ENCODE measurements at places on chromosomes 7 and 10.
A peak's percentile ranks its signal among the peaks of the same experiment; 100 is the strongest.

GRCh38 chr7:74083928-74084721, 521 bp downstream of the LIMK1 start:
- peak; percentile 31 for DNase-seq

DNA sequence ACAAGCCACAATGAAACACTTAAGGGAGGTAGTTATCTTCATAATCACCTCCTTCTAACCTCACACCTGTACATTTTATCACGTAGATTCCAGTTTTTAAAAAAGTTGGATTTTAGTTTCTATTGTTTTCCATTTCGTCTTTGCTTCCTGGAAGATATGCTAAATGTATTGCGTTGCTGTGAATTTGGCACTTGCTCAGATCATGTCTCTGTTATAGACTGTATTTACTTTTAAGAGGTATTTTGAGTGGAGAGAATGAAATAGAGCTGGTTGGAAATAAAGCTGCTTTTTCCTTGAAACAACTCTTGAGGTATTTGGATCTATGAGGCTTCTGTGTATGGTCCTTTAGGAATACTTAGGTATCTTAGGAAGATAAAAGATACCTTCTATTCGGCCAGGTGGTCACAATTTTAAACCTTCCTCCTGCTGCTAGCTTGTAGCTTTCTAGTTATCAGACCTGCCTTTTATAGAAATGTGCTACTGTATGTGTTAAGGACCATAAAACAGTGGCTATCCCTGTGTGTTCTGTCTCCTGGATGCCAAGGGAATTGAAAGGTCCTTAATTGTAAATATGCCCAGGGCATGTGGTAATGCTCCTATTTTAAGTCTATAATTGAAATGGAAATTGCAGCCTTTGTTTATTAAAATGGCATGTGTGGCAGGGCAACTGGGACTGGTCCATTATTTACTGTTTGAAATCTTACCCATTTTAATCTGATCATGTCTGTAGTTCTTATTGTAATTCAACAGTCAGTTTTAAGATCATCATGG, 147.7 kb downstream of the SND1 start:
- peak; percentile 8 for DNase-seq

DNA sequence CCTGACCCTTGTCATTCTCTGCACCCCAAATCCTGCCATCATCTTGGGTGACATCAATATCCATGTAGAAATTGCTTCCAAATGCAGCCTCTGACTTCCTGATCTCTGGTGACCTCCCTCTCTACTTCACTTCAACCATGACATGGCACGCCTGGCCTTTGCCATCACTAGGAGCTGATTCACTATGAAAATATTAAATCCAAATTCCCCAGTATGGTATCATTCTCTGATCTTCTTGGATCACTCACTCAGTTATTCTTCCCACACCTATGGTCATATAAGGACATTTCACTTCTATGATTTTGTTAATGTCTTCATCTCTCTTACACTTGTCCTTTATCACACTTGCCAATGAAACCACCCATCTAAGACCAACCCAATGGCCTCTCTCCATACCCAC, 73.7 kb upstream of the ODAD2 start:
- DNase-seq: peak; percentile 18

- DNase-seq: no peak
These were observed 107.9 kb downstream of the ODAD2 start for GRCh38 chr10:27890971-27891370.

- no peak for DNase-seq
These were observed 715.0 kb downstream of the AUTS2 start for GRCh38 chr7:70313271-70313670.

DNA sequence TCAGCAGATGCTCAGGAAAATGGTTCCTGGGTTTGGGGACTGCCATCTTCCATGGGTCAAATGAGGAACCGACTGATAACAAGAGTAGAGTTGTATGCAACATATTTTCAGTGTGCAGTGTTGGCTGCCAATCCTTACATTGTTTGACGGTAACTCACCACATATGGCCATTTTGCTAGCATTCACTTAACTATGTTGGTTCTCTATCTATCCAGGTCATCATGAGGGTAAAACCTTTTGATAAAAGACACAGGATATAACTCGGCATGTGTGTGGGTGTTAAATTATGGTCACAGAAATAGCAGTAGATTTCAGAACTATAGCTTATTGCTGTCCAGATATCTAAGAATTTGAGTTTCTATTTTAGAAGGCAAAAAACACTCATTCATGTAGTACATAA, 140.7 kb upstream of the AOAH start:
- DNase-seq: no peak

- no peak for DNase-seq
These were observed 448.1 kb downstream of the GATA3 start for GRCh38 chr10:8502573-8502972.

DNA sequence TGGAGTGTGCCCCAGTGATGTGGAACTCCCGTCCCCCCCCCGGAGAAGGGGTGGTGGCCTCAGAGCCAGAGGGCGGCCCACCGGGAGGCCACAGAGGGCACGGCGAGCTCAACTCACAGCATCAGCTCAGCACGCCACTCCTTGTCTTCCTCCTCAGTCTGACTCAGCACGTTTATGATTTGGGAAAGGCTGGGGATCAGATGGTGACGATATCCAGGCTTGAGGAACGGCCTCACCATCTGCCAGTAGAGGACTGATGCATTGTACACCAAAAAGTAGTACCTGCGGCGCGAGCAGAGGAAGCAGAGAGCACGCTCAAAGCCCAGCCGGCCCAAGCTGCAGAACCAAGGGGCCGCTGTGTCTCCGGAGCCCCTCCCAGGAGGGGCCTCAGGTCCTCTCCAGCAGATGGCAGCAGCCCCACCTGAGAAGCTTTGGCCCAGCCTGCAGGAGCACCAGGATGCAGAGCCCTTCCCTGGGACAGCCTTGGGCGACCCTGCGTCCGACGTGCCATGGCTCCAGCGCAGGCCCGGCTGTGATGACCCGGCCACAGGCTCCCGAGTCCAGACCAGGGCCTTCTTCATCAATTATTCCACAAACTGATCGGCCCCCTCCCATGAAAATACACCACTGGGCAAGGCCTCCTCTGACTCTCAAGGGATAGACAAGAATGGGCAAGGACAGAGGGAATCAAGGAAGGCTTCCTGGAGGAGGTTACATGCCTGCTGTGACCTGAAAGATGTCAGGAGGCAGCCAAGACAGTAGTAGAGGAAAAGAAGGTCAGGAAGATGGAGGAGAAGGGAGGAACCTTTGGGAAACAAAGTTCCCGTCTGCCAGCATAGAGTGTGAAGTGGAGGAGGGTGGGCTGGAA, 3.7 kb downstream of the CFAP46 start:
- no peak for DNase-seq

DNA sequence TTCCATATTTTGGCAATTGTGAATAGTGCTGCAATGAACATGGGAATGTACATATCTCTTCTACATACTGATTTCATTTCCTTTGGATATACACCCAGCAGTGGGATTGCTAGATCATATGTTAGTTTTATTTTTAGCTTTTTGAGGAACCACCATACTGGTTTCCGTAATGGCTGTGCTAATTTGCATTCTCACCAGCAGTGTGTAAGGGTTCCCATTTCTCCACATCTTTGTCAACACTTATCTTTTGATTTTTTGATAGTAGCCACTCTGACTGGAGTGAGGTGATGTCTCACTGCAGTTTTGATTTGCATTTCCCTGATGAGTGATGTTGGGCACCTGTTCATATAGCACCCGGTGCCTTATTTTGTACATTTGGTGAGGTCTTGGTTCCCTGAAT, 519.6 kb downstream of the REEP3 start:
- no peak for DNase-seq

DNA sequence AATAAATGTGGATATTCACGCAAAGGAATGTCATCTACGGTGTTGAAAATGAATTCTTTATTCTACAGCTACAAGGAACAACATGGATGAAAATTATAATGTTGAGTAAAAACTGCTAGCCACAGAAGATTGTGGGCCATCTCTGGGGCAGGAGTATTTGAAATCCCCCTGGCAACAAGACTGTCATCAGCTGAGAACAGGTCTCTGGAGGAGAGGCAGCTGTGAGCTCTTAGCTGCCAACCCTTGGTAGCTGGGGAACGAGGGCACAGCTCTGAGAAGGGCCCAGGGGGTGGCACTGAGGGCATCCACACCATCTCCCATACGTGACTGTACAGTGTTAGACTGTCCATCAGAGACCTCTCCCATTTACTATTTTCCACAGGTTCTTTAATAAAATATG, 340.1 kb upstream of the MGMT start:
- DNase-seq: no peak

GRCh38 chr7:43621729-43622448, 39.0 kb downstream of the STK17A start:
- DNase-seq: no peak

DNA sequence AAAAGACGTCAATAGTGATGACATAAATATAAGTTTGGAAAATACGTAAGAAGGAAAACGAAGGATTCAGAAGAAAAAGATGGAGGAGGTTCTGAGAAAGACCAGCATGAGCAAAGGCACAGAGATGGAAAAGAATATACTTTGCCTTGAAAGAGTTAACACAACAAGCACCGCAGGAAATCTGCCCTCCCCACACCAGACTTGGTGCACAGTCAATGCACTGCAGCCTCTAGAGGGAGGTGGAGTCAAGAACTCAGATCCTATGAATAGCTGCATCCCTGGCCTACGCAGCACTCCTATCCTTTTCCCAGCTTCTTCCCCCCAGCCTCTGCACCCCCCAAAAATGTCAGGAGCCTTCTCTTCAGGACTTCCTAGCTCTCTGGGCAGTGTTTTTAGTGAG, 1370.6 kb upstream of the LRRTM3 start:
- DNase-seq: no peak

- no peak for DNase-seq
These were observed 1349.3 kb upstream of the CELF2 start for GRCh38 chr10:9668411-9668810.

- DNase-seq: no peak
These were observed 198.0 kb upstream of the NEBL start for GRCh38 chr10:21095073-21095472.

- DNase-seq: peak; percentile 1
These were observed 129.6 kb downstream of the ATP6V0E2 start for GRCh38 chr7:150003304-150003810.

GRCh38 chr10:105797234-105797890, 1156.3 kb downstream of the SORCS3 start:
- no peak for DNase-seq

- DNase-seq: no peak
These were observed 9.0 kb upstream of the RHBDD2 start for GRCh38 chr7:75869776-75870379.

GRCh38 chr10:50604049-50604640, 19.6 kb downstream of the SGMS1 start:
- DNase-seq: peak; percentile 40

GRCh38 chr7:42218248-42218647, 18.8 kb downstream of the GLI3 start:
- DNase-seq: no peak

DNA sequence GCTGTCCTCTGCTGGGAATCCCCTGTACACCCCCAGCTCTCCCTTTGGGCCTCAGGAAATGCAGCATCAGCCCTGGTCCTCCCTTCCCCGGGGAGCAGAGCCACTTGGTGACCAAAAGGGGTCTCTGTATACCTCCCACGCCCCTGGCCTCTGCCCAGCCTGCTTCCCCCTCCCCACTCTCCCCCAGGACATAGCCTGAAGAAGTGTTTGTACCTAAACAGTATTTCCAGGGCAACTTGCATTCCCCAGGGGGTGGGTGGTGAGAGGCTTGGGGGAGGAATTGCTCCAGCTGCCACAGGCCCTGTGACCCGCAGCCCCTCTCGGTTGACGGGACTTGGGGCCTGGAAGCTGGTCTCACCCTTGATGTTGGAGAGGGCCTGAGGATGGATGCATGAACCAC, 39.3 kb downstream of the TMEM270 start:
- peak; percentile 78 for DNase-seq

DNA sequence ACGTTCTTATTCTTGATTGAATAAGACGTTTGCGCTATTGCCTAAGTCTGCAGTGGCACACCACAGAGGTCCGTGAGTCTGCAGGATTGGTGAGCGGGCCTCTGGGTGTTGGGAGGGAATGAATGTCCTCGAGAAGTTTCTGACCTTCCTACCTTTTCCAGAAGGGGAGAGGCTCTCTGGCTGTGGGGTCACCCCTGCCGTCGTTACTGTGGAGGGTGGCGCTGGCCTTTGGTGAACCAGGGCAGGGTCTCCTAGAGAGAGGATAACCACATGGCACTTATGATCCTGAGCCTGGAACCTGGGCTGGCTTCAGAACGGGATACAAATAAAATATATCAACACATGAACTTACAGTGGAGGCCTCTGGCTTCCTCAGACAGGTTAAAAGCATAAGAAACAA, 13.8 kb downstream of the IL15RA start:
- DNase-seq: no peak

- DNase-seq: no peak
These were observed 35.9 kb downstream of the INSIG1 start for GRCh38 chr7:155333346-155334234.

- no peak for DNase-seq
These were observed 473.0 kb upstream of the KLF6 start for GRCh38 chr10:4257939-4258465.

DNA sequence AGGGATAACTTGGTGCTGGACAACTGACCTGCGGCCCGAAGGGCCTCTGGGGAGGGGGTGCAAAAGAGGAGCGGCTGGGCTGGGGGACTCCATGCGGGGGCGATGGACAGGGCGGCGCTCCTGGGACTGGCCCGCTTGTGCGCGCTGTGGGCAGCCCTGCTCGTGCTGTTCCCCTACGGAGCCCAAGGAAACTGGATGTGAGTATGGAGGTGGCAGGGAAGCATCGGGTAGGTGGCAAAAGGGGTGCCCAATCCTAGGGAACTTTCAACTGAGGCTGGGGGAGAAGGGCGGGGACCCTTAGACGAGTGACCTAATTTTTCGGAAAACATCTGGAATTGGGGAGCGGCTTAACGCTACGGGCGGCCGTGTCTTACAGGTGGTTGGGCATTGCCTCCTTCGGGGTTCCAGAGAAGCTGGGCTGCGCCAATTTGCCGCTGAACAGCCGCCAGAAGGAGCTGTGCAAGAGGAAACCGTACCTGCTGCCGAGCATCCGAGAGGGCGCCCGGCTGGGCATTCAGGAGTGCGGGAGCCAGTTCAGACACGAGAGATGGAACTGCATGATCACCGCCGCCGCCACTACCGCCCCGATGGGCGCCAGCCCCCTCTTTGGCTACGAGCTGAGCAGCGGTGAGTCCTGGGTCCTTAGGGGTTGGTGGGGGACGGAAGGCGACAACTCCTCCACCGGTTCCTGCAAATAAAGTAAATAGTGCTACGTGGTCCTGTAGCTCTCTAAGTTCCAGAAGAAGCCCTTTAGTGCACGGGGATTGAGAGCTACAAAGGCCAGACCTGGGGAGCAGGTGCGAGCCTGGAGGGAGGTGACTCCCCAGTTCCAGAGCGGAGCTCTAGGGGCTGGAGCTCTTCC, 622 bp downstream of the WNT16 start:
- DNase-seq: no peak

GRCh38 chr10:89062861-89063260, 72.3 kb downstream of the FAS start:
- DNase-seq: peak; percentile 25

GRCh38 chr7:109226699-109227098, 657.0 kb downstream of the DNAJB9 start:
- no peak for DNase-seq

- DNase-seq: peak; percentile 24
These were observed 50.6 kb downstream of the NKX6-2 start for GRCh38 chr10:132735341-132735775.

Measured in fibroblast of gingiva (primary cell).